Fibroblast of skin of back (primary cell): ENCODE measurements at places on chromosomes 11 and 22.

- DNase-seq = peak; percentile 100
These were observed 899.6 kb downstream of the OPCML start for GRCh38 chr11:132632641-132633124.

DNA sequence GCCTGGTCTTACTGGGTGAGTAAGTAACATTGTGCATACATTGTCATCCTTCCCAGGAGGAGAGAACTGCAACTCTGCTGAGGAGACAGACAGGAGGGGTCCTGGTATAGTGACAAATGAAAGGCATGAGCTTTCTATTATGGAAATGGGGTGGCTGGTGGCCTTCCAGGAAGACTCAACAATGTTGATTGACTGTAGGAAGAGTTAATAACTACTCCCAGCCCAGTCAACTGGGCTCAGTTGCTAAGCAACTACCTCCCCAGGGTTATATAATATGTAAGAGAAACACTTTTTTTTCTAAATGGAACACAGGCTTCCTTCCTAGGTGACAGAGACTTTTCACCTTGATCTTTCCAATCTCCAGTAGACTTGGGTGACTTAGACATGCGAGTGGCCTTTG lies 28.2 kb downstream of the SEZ6L start:
- no peak for DNase-seq

GRCh38 chr11:61694946-61695706 lies 14.9 kb downstream of the DAGLA start:
- DNase-seq = no peak

DNA sequence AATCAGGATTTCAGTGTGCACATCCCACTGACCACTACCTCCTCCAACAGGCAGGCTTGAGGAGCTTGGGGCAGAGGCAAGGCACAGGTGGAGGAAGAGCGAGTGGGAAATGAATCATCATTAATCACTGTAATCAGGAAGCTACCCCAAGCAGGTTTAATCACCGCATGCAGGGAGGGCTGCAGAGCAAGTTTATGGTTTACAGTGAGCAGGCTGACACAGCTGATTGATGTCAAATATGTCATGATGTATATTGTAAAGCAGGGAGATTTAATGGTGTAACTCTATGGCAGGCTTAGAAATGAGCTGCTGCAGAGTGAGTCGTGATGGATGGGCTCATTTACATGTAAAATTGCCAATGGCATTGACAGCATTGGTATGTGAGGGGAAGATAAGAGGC lies 441.0 kb downstream of the NTM start:
- no peak for DNase-seq

GRCh38 chr11:110907629-110908028 lies 195.4 kb upstream of the ARHGAP20 start:
- DNase-seq = peak; percentile 88

DNA sequence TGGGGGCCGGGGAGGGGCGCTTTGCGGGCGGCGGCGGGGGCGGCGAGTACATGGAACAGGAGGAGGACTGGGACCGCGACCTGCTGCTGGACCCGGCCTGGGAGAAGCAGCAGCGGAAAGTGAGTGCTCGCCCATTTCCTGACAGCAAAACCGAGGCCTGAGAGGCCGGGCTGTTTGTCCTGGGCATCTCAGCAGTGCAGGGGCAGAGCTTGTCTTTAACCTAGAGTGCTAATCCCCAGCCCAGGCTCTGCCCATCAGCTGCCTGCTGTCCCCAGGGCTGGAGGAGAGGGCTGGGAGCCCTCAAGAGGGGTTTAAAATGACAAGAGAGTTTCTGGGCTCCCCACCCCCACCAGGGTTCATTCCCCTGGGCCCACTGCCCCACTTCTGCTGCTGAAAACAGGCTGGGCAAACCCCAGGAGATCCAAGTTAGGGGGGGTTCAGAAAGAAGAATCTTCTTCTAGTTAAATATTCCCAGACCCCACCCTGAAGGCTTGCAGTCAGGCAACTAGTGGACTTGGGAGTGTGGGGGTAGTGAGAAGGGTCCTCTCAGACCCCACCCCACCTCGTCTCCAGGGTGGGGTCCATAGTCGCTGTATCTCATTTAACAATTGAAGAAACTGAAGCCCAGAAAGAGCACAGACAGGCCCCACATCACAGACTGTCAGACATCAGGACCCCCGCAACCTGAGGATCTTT lies 411 bp downstream of the ACTN3 start:
- DNase-seq = no peak
